ENCODE measurements at places on chromosomes 11 and 22. TPM values are rescaled to one million over a fixed set of nuclear protein-coding genes. Genes with fewer than 3 reads are reported as not detected.
A peak's percentile ranks its signal among the peaks of the same experiment; 100 is the strongest.

GRCh38 chr11:118056806-118057205 lies 20.1 kb upstream of the TMPRSS4 start:
- no peak for DNase-seq

GRCh38 chr11:1343391-1344055 lies 34.1 kb upstream of the TOLLIP start:
- DNase-seq: no peak

DNA sequence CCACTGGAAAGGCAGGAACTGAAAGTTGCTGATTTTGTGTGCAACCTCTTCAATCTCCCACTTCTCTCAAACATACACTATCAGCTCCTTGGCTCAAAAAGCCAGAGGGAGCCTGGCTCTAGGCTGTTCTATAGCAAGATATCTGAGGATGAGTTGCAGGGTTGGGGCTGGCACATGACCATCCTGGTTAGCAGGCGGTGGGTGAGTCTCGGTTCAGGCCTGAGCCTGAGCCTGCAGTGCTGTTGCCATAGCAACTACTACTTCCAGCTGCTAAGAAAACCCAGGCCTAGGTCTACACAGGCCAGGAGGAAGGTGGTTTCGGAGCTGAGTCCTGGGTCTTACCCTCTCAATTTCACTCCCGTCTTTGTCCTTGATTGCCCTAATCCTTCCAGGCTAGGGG lies 39.0 kb downstream of the CWC15 start:
- DNase-seq: no peak

The RIC3 gene
- 0.12 TPM for total RNA-seq

The ELF5 gene
- not detected for total RNA-seq

DNA sequence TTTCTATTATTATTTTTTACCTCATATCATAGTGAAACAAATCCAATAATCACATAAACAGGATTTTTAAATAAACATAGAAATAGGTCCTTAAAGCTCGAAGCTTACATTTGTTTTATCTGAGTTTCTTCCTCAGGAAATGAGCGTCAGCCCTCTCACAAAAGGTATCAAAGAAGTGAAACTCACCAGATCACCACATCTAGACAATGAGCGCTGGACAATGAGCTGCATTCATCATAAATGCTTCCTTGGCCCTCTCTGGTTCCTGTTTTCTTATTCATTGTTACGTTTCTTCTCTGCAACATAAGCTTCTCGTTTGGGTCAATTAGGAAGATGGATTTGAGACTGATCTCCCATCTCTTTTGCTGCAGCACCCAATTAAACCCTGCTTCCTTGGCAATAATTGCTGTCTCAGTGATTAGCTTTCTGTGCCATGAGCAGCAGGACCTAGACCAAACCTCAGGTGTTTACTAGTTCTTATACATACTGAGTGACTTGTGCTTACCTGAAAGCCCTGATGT lies 649.9 kb upstream of the LUZP2 start:
- no peak for DNase-seq

DNA sequence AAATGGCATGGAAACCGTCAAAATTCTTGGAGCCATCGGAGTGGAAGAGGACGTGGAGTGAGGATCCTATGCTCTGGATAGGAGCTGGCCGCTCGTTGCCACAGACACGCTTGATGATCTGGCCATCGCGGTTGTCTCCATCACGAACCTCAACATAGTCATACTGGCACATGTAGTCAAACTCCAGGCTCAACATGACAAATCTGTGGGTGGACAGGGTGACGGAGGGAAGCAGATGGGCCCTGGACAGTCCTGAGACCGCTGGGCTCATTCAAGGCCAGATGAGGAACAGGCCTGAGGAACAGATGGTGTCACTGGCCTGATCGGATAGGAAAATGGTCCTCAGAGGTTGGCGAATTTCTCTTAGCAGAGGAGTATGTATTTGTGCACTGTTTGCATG lies 51.3 kb upstream of the SLC1A2 start:
- no peak for DNase-seq

DNA sequence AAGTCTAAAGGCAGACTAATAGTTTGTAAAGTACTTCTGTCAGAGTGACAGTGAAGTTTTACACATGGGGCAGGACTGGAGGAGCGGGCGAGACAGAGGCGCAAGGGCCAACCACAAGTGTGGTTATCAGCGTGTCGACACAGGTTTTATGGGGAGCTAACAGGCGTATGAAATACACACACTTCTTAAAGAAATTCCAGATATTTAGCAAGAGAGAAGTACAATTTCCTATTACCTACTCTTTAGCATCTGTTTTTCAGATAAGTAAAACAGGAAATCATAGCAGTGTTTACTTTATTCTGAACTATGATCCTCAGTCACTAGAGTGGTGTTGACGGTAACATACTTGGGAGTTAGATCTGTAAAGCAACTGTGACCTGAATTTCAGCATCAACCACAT lies 22.5 kb downstream of the VSIG10L2 start:
- DNase-seq: no peak

GRCh38 chr11:133982876-133983275 lies 26.1 kb upstream of the IGSF9B start:
- no peak for DNase-seq

DNA sequence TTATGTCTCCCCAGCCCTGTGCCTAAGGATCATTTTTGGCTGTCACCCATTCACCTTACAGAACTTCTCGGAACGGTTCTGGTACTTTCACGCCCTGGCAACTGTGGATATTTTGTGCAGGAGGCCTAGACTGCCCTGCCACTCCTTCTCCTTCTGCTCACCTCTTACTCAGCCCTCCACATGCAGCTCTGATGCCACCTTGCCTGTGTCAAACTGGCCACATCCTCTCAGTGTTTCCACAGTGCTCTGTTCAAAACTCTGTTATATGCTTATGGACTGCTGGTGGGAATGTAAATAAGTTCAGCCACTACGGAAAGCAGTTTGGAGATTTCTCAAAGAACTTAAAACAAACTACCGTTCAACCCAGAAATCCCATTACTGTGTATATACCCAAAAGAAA lies 100.8 kb upstream of the MTMR2 start:
- DNase-seq: no peak

DNA sequence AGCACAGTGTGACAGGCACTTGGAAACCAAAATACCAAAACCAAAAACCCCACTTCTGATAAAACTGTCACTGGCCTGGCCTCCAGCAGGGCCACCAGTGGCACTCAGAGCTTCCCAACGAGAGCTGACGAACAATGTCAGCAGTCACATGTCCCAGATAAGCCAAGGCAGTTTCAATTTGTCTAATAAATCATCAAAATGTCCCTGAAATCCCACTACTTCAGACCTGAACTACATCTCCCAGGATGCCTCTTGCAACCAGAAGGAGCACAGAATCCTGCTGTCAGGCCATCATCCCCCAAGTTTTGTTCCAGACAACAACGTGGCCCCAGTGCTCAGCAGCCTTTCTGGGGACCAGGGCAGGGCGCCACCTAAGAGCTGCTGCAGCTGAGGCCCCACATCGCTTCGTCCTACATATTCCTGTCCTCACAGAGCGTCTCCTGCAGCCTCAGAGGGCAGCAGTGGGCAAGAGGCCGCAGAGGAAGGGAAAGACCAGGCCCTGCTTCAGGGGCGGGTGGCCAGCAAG lies 25.1 kb downstream of the LRFN4 start:
- DNase-seq: no peak

DNA sequence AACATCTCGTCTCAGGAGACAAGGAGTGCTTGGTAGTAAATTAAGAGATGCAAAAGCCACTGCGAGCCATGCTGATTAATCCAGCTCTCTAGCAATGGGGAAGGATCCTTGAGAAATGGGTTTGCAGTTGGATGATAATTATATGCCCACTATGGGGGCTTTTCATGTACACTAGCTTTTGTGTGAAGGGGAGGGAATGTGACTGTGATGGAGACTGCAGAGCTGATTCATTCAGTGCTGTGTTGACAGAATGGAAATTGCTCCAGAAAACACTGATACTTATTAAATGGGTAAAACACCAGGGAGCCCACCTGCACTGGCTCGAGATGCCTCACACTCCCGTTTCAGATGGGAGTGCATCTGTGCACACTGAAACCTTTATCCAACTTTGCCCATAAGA lies 37.0 kb upstream of the KIRREL3 start:
- no peak for DNase-seq

GRCh38 chr11:86162239-86162638 lies 82.3 kb upstream of the EED start:
- no peak for DNase-seq

DNA sequence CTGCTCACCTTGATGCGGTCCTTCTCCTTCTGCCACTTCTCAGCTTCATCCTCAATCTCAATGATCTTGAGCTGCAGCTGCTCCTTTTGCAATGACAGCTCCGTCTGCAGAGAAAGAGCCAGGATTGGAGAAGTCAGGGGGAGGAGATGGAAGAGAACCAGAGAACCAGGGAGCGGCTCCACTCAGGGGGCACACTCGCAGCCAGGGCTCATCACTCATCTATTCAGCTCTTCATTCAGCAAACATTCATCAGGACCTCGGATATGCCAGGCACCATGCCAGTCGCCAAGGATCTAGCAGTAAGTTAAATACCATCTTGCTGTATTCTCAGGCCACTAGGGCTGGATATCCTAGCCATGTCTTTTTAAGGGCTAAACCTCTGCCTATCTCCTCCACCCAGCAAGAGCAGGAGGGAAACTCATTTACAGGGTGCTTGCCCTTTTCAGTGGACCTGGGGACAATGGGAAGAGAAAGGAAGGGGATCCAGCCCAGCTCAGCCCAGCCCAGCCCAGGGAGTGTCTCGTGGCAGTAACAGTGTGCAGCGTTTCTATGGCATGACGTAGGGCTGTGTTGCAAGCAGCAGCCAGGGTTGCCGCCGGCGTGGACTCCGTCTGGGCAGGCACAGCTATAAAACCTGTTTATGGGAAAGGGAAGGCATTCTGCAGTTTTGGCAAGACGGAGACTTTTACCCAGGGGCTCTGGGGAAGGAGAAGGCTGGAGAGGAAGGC lies 9.4 kb downstream of the TRIM29 start:
- peak; percentile 66 for DNase-seq

The LMNTD2 gene
- 7.2 TPM for total RNA-seq

- DNase-seq: peak; percentile 67
Measured at GRCh38 chr11:75490221-75491181, 35.2 kb downstream of the GDPD5 start.

DNA sequence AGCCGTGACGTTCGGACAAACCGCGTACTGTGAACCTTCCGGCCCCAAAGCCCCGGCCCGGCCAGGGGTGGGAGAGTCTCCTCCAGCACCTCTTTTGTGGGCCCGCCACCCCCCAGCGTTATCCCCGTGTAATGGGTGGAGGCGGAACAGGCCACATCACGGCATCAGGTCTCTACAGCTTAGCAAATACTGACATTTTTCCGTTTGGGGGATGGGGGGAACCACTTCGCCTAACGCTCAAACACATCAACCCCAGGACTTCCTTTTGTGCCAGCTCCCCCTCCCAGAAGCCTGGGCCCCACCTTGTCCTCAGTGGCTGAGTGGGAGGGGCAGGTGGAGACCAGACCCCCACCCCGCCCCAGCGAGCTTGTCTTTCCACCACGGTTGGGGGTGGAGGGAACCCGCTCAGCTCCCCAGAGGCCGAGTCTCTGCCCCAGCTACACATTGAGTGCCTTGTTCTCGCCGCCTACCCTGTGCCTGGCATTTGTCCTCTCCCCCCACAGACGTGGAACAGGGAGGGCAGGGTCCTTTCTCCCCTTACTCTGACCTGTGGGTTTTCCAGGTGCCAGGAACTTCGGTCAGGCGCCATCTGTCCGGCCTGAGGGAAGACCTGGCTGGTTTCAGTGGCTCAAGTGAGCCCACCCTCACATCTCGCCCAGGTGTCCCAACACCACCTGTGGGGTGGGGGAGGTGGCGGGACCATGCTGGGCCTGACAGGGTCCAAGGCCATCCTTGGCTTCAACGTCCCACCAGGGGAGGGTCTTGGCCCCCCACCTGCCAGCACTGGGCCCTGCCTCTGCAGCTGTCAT lies 29.6 kb downstream of the SBF1 start:
- DNase-seq: no peak

- no peak for DNase-seq
Measured at GRCh38 chr11:109384873-109385272, 37.1 kb upstream of the C11orf87 start.

DNA sequence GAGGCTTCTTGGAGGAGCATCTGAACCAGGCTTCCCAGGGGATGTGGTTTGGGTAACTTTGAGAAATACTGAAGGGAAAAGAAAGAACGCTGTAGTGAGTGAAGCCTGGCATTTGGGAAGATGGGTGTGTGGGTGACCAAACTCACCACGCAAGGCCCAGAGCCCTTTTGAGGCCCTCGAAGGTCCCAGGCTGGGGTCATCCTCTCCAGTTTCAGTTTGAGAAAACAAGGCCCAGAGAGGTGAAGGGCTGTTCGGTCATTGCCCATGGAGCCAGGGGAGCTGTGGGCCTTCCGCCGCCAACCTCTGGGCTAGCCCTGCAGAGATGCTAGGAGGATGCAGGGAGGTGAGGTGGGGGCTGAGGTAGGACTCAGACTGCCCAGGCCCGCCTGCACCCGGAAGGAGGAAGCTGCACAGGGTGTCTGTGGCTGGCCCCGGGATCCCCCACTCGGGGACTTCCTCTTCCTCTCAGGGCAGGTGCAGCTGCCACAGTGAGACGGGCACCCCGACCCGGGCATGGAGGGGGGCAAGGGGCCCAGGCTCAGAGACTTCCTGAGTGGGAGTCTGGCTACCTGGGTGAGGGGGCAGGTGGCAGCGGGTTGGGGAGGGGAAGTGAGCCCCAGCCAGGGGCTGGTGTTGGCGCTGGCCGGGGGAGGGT lies at the start of gene CCDC88B:
CCDC88B (plus strand) TSS at position 451 of the 655 bp plus-strand sequence; CDS start at position 514, 63 bp downstream.
- DNase-seq: no peak

- DNase-seq: no peak
Measured at GRCh38 chr11:13644997-13645687, 23.3 kb upstream of the FAR1 start.

The RBMXL2 gene
- total RNA-seq: not detected

- DNase-seq: no peak
Measured at GRCh38 chr22:23306438-23306921, 126.2 kb downstream of the BCR start.

- DNase-seq: no peak
Measured at GRCh38 chr22:46031066-46031465, 54.1 kb upstream of the WNT7B start.

The APOL5 gene
- total RNA-seq: not detected

GRCh38 chr11:122422682-122423081 lies 232.8 kb upstream of the UBASH3B start:
- DNase-seq: no peak

The C22orf15 gene
- total RNA-seq: not detected
